ENCODE measurements at places on chromosomes 7 and 10. TPM values are rescaled to one million over a fixed set of nuclear protein-coding genes. Genes with fewer than 3 reads are reported as not detected.

SPDYE9 gene
- not detected for total RNA-seq

RGR gene
- not detected for total RNA-seq

JCAD gene
- total RNA-seq = 1.7 TPM

SBDS gene
- 57.9 TPM for total RNA-seq

STK31 gene
- 0.13 TPM for total RNA-seq

OR2A1 gene
- not detected for total RNA-seq

ADCYAP1R1 gene
- 0.05 TPM for total RNA-seq

CLDN4 gene
- 1.2 TPM for total RNA-seq

OLAH gene
- total RNA-seq = not detected

OR6V1 gene
- total RNA-seq = not detected

AKR1C2 gene
- 2,018 TPM for total RNA-seq
